NAMALWA (cell line): ENCODE measurements at places on chromosomes 1 and 21.

GRCh38 chr1:181789395-181789794 lies 272.1 kb downstream of the ZNF648 start:
- no peak for DNase-seq

- DNase-seq: no peak
These were observed 10.0 kb downstream of the PDPN start for GRCh38 chr1:13593511-13594131.

- no peak for DNase-seq
These were observed 26.6 kb downstream of the SLC22A15 start for GRCh38 chr1:116002781-116003420.

GRCh38 chr1:169941982-169942830 lies 48.5 kb upstream of the SCYL3 start:
- DNase-seq: no peak

DNA sequence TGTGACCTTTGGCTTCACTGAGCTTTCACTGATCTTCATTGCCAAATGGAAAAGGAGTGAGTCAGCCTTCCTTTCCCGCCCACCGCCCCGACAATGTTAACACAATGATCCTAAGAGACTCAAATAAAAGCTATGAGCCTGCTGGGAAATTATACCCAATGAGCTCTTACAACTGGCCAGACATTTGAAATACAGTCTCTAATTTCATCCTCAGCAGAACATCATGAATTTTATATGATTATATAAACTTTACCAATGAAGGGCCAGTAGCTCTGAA lies 252.5 kb downstream of the SIPA1L2 start:
- DNase-seq: no peak
